ENCODE measurements at places on chromosomes 2 and 18.

DNA sequence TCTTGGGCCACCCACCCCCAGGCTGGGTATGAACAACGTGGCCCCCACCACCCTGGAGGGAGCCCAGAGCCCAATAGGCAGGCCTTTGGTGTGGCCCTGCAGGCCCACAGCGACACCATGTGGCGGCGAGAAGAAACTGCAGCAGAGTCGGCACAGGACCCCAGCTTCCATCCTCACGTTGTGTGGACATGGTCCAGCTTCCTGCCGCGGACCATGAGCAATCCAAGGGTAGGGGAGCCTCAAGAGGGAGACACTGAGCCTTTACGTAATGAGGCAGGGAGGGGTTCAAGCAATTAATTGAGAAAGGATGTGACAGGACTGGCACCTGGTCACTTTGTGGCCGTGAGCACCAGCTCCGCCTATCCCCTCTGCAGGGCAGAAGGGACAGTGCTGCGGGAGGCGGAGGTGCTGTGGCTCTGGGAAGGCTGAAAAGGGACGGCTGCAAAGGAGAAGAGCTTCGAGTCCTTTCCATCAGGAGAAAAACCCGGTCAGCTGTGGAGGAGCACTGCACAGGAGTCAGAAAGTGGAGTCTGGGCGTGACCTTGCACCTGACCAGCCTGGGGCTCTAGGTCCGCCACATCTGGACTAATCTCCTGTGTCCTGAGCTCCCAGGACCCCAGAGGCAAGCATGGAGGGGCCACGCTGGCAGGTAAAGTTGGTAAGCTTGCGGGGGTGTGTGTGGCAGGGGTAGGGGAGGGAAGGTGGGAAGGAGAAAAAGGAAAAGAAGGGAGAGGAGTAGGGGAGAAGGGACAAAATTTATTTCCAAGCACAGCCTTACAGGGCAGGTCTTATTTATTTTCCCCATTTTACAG is 44.9 kb downstream of the TMEM37 start:
- peak; percentile 37 for DNase-seq

DNA sequence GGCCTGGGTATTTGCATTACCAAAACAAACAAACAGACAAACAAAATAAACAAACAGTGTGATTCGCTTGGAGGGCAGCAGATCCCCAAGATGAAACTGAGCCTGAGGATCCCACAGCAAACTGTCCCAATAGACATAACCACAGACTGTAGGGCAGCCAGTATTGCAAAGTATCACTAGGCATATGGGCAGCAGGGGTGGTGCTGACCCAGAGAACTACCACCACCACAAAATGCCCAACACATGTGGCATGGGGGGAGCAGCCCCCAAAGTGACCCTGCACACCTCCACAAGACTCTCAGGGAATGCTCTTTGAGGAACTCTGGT is 330.1 kb downstream of the CYRIA start:
- DNase-seq = no peak

DNA sequence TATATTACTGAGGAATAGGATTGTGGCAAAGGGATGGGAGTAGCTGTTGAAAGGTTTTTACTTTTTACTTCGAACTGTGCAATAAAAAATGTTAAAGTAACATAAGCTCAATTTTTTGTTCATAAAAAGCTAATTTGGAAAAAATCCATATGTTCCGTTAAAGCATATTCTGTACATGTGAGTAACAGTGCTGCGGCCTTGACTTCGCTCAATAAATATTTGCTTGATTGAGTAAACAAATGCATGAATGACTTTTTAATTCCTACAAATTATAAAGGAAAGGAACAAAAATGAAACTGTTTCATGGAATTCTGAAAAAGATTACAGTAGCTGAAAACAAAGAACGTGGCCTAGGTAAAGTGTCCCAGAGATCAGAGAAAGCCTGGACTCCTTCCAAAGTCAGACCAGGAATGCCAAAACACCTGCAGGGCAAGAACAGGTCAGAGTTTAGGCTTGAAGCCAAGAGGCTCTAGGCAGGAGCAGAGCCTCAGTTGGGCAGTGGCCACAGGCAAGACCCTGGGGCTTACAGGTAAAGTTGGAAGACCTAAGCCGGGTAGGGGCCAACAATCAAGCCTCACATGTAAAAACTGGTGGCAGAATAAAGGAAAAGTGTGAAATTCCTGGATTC is 44.3 kb upstream of the FIGN start:
- DNase-seq = no peak

DNA sequence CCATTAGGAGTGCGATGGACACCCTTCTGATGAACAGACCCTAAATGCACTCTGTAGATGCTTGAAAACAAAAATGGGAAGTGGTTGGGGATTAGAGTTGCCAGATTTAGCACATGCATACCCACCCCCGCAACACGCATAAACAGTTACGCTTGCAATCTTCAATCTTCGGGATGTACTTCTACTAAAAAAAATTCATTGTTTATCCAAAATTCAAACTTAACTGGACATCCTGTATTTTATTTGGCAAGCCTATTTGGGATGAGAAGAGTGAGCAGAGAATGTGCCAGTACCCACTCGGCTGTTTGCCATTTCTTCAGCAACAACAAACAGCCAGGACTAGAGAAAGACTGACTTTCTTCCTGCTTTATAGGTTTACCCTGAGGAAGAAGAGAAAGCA is 18.4 kb downstream of the KIAA2012 start:
- DNase-seq = peak; percentile 37

- no peak for DNase-seq
Measured at GRCh38 chr2:150351922-150352321, 135.5 kb downstream of the RND3 start.

- DNase-seq = no peak
Measured at GRCh38 chr18:33918571-33918970, 306.1 kb downstream of the NOL4 start.

GRCh38 chr2:126413079-126413478 is 242.9 kb upstream of the GYPC start:
- no peak for DNase-seq

DNA sequence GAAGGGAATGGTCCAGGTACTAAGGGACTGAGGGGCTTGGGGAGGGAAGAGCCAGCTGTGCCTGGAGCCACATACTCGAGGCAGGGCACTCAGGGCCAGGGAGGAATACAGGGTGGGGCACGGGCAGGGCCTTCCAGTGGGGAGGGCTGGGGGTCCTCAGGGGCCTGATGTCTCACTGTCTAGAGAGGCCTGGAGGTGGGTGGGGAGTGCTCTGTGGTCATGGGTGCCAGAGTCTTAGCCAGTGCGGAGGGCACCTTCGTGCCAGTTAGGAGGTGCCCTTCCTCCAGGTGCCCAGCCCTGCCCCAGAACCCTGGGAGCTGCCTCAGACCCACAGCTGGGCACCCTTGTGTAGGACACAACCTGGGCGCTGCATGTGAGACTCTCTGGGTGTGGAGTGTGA is 81.2 kb downstream of the SMAD7 start:
- no peak for DNase-seq

GRCh38 chr2:167215595-167215994 is 327.3 kb downstream of the XIRP2 start:
- DNase-seq = no peak

- no peak for DNase-seq
Measured at GRCh38 chr2:31016648-31017047, 121.6 kb downstream of the GALNT14 start.

DNA sequence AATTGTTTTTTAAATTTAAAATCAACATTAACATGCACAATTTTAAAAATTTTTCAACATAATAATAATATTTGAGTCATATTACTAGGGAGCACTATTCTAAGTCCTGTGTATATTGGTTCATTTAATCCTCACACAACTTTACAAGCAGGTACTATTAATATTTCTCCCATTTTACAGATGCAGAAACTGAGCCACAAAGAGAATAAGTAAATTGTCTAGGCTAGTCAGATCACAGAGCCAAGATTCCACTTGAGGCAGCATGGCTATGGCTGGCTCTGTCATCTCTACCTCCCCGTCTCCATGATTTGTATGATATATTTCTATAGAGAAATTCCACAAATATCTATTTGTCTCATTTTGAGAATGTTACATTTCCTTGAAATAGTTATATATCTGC is 15.1 kb downstream of the CCNT2 start:
- DNase-seq = no peak

DNA sequence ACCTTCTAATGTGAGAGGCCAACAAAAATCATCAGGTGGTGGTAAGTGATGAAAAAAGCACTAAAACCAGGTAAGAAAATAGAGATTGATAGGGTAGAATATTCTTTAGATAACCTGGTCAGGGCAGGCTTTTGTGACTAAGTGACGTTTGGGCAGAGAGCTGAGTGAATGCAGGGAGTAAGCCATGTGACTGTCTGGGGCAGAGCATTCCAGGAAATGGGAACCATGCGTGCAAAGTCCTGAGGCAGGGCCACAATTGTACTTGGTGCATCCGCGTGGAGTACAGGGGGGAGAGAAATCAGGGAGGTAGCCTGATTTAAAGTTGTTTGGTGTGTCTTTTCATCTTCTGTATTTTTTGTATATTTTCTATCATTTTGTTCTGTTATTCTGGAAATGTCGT is 102.5 kb downstream of the LYPD6B start:
- DNase-seq = no peak

GRCh38 chr2:203820969-203821368 is 46.6 kb upstream of the CTLA4 start:
- DNase-seq = no peak

GRCh38 chr2:222609381-222609780 is 46.5 kb downstream of the FARSB start:
- peak; percentile 49 for DNase-seq

- no peak for DNase-seq
Measured at GRCh38 chr2:54259413-54260240, 3.6 kb upstream of the TSPYL6 start.

- DNase-seq = peak; percentile 65
Measured at GRCh38 chr2:241217320-241218031, 29.0 kb downstream of the ANO7 start.

- no peak for DNase-seq
Measured at GRCh38 chr2:98654699-98655495, 46.5 kb downstream of the UNC50 start.

DNA sequence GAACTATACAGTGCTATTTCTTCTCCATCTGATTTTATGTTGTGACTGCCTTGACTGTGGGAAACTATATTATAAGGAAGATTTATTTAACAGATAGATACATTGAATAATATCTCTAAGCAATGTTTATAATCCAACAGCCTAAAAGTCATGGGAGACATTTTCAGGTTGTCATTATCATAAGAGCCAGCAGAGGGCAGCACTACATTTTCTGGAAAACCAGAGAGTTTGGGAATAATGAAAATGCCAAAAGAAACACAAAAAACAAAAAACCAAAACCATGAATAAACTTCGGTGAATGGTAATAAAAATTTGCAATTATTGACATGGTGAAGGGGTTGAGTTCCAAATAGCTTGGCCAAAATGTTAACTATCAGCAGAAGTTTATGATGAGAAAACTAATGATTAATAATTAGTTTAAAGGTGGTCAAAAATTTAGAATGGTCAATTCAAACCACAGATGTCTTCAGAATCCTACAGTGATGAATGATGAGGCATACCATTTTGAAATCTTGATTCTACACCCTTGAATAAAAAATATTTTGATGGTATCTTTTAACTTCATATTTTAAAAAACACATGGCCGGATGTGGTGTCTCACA is 4.7 kb downstream of the EEF1B2 start:
- DNase-seq = peak; percentile 69

DNA sequence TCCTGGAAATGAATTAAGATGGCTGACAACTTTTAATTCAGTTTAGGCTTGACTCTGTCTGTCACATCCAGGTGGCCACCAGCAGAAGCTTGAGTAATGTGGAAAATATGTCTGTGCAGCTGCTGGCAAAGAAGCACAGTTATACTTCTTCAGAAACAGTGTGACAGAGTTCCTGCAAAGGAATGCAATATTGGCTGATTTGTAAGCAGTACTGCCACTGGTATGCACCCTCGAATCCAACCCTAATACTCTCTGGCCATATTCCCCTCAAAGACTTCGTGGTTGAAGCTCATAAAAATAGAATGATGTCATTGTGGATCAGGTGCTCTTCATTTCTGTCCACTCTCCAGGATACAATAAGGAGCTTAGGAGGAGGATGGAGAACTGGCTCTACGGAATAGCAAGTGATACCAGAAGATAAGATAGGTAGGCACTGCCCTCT is 86.2 kb downstream of the METTL8 start:
- DNase-seq = peak; percentile 89

- DNase-seq = peak; percentile 94
Measured at GRCh38 chr2:101124643-101125366, 26.4 kb downstream of the TBC1D8 start.

- DNase-seq = no peak
Measured at GRCh38 chr2:21633466-21633865, 509.7 kb downstream of the TDRD15 start.

DNA sequence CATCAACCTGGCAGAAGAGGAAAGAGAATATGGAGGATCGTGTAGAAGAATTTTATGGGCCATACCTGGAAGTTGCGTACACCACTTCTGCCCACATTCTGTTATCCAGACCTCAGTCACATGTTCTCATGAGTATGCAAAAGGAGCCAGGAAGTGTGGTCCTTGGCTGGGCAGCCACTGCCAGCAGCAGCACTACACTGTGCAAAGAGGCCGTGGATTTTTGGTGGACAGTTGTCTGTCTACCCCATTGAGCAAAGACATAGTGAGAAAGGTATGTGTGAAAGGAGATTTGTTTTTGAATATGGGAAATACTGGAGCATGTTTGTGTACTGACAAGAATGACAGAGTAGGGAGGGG is 68.1 kb downstream of the SDC1 start:
- DNase-seq = no peak

- DNase-seq = peak; percentile 81
Measured at GRCh38 chr18:51614033-51614432, 416.6 kb upstream of the MEX3C start.

GRCh38 chr2:73028841-73029240 is 42.7 kb downstream of the SFXN5 start:
- peak; percentile 19 for DNase-seq

DNA sequence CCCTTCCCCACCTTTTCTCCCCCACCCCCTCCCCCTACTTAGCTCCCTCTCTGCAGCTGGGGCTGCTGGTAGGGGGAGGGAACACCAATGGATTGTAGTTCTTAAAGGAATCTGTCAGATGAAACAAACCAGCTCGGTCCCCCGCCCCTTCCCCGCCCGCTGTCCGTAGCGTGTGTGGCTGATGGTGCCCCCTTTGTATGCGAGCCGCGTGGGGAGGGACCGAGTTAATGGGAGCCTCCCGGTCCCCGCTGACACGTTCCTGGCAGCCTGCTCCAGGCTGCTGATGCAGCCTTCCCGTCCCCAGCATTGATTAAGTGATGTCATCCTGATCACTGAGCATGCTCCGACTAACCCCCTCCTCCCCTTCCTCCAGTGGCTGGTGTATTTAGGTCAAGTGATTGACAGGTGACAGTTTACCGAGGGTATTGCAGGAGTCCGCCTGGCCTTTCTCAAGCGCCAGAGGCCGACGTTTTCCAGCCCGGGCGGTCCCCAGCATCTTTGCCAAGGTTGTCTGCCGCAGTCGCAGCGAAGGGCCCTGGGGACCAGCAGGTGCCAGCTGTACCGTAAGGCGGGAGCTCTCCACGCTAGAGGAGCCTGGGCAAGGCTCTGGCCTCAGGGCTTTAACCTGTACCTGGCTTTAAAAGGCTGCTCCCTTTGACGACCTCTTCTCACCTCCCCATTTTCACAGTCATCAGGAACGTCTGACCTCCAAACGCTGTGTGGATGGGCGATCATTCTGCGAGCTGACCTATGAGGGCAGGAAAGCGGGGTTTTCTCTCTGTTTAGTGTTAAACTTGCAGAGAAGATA is 1.8 kb downstream of the KIF5C start:
- no peak for DNase-seq

- DNase-seq = no peak
Measured at GRCh38 chr18:8272254-8272653, 337.0 kb upstream of the RAB12 start.
